Choroid plexus epithelial cell (primary cell): ENCODE measurements at places on chromosomes 3 and 15.

GRCh38 chr3:16866571-16866970, 18.2 kb upstream of the PLCL2 start:
- DNase-seq: peak; percentile 54

DNA sequence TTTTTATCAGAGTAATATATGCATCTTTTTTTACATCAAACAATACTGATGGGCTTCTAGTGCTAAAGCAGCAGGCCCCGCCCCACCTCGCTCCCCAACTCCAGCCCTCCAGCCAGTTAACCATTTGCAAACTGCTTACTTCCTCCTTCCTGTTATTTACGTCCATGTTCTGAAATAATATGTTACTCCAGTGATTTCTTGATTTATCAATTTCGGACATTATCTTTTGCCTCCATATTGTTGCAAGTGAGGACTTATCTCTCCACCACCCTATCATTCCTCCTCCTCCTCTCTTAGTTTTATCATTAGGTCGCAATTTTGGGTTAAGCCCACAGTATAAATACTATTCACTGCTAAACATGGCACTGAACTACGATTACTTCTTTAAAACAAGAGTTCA, 39.5 kb downstream of the ZNF710 start:
- no peak for DNase-seq

GRCh38 chr3:197960694-197961581, 921 bp downstream of the LMLN start:
- peak; percentile 33 for DNase-seq

DNA sequence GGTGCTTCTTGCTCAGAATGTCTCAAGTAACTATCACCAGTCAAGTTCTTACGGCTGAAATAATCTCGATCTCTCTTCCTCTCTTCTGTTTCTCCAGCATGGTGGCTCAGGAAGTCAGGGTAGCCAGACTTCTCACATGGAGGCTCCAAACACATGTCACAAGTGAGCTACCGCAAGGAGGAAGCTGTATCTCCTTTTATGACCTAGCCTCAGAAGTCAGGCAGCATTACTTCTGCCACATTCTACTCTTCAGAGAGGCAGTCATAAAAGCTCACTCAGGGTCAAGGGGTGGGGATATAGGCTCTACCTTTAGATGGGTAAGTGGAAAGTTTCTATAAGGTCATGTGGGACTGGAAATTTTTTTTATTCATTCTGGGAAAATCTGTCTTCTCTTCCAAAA, 86.6 kb upstream of the NEO1 start:
- no peak for DNase-seq

GRCh38 chr15:101504866-101505609, 15.5 kb upstream of the PCSK6 start:
- no peak for DNase-seq

GRCh38 chr15:95459273-95459672, 871.2 kb upstream of the NR2F2 start:
- DNase-seq: peak; percentile 39

DNA sequence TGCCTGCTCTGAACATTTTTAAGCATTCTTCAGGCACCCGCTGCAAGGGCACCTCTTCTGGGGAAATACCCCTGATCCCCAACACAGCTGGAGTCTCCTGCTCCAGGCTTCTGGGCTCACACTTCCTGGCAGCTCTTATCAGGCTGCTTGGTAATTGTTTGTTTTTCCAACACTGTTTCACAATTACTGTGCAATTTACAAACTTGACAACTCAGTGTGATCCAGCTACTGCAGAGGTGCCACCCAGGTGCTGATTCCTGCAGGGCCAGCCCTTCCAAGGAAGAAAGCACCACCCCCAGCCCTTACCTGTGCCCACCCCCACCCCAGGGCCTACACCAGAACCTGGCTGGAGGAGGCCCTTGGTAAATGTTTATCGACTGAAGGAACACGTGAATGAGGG, 66.5 kb downstream of the MAGEF1 start:
- peak; percentile 21 for DNase-seq

GRCh38 chr15:77144026-77144425, 73.1 kb upstream of the TSPAN3 start:
- peak; percentile 78 for DNase-seq

- no peak for DNase-seq
These were observed 586.5 kb upstream of the TBL1XR1 start for GRCh38 chr3:177783767-177784166.

- DNase-seq: peak; percentile 20
These were observed 8.9 kb upstream of the ARHGEF26 start for GRCh38 chr3:154112146-154112852.

GRCh38 chr3:185724761-185725160, 100.1 kb downstream of the IGF2BP2 start:
- peak; percentile 83 for DNase-seq

- DNase-seq: no peak
These were observed 64.5 kb downstream of the ALCAM start for GRCh38 chr3:105431200-105431599.

- no peak for DNase-seq
These were observed 6.2 kb downstream of the TNIK start for GRCh38 chr3:171454041-171454440.

DNA sequence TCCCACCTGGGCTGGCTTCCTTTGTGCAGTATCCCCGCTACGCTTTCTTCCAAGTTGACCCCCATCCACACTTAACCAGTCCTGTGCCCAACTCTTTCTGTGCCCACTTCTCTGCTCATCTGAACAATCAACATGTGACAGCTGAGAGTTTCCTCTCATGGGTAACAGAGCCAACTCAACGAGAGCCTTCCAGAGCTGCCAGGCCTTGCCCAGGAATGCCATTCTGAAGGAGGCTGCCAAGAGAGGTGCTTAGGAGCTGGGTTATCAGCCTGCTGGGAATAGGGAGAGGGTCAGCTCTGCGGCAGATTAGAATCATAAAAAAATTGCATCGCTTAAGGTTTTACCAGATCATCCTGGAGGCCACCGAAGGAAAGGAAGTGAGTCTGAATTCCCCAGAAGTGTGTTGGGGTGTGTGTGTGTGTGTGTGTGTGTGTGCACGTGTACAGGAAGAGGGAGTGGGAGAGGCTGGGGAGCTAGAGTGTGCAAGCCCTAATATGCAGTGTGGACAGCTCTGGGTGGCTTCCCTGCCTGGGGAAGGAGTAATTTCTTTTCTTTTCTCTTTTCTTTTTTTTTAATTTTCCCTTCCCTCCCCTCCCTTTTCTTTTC, 66.7 kb downstream of the ITGA11 start:
- DNase-seq: no peak

DNA sequence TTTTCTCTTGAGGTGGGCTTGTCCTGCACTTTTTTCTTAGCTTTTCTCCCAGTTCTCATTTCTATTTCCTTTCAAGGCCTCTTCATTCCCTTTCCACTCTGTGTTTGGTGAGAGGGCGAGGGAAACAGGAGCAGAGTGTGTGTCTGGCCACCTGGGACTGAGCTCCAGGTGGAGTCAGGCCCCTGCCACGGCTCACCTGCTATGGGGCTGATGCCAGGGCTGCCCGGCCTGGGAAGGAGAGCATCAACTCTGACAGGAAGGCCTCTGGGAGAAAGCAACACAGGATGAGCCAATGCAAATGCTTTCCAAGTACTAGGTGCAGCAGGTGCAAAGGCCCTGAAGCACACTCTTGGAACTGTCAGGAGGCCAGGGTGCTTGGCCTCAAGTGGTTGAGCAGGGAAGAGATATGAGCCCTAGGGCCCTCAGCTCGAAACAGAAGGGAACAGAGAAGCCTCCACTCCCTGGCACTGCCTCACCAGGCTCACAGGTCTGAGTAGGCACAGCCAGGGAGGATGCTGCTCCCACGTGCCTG, 27.3 kb upstream of the DUSP7 start:
- DNase-seq: no peak

GRCh38 chr3:189053322-189053721, 118.4 kb upstream of the TPRG1 start:
- DNase-seq: no peak

- DNase-seq: peak; percentile 46
These were observed 44.3 kb upstream of the CPNE4 start for GRCh38 chr3:132079147-132079546.

GRCh38 chr3:12436514-12437220, 47.6 kb upstream of the TSEN2 start:
- peak; percentile 44 for DNase-seq

DNA sequence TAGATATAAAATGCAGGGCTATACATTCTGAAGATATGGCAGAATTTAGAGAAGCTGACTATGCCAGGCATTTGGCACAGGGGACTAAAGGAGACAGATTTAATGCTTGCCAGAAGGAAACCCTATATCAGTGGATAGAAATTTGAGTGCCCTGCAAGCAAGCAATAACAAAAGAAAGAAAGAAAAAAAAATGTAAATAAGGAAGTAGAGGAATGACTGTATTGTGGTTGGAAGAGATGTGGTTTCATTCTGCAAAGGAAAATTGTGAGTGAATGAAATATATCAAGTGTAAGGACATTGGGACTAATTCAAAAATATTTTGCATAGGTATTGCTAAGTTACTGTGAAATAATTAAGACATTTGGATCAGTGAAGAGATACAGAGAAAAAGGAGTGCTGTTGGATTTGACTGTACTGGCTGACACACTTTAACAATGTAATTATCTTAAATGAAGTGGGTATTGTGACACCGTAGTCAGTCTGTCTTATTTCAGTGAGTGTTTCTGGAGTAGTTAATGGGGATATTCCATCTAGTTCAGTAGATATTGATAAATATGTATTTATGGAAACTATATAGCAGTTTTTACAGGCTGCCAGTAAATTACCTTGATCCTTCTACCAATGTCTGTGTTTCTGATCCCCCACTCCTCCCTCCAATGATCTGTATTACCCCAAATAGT, 418.2 kb downstream of the CNTN4 start:
- no peak for DNase-seq

- DNase-seq: peak; percentile 99
These were observed 25.7 kb upstream of the GALNT15 start for GRCh38 chr3:16148783-16149182.

DNA sequence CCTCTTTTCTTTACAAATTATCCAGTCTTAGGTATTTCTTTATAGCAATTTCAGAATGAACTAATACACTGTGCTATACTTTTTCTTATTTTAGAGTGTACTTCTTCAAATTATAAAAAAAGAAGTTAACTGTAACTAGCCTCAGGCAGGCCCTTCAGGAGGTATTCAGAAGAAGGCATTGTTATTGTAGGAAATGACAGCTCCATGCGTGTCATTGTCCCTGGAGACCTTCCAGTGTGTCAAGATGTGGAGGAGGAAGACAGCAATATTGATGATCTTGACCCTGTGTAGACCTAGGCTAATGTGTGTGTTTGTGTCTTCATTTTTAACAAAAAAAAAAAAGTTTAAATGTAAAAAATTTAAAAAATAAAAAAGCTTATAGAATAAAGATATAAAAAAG, 55.5 kb downstream of the IL12A start:
- no peak for DNase-seq

DNA sequence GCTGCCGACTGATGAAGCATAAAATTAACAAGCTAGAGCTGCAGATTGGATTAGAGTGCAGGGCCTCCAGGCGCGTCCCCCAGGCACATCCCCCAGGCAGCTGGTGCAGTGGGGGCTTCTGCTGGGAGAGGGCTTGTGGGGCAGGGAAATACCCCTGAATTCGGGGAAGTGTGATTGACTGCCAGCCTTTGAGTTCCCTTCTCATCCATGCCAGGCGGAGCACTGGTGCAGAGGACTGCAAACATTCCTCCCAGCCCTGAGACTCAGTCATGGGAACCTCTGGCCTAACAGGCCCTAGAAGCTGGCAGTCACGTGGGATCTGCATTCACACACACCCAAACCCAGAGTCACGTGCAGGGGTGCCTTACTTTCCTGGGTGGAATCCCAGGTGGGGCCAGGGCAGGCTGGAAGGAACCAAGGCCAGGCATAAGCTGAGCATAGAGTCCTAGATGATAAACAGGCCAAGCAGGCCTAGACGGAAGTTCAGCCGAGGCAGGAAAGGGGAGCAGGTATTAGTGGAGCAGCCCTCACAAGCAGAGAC, 46.2 kb upstream of the SEC22A start:
- no peak for DNase-seq

DNA sequence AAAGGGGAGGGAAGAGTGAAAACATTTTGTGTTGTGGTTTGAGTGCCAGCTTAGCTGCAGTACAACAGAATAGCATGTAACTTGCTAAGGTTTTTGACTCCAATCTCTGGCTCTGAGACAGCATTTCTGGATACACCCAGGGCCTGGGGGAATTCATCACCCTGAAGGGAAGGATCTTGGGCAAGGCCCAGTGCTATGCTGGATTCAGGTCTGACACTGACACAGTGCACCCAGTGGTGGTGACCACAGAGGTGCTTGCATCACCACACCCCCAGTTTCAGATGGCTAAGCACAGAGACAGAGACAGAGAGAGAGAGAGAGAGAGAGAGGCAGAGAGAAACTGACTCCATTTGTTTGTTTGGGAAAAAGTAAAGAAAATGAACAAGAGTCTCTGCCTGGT, 74.1 kb upstream of the KBTBD8 start:
- no peak for DNase-seq

DNA sequence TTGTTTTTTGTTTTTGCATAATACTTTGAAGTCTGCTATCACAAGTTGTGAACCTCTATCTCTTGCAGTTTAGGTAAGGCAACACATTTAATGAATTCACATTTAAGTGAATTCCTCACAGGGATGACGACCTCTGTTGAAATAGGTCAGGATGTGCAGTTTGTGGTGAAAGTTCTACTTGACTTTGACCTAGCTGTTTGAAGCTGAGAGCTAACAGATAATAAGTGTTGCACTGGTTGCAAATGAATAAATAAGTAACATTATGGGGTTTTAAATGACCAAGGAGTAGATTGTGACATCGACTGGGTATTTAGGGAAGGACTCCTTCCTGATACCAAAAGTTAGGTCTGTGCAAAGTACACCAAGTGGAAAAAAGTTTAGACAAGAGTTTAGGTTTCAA, 23.9 kb downstream of the NIT2 start:
- peak; percentile 28 for DNase-seq

DNA sequence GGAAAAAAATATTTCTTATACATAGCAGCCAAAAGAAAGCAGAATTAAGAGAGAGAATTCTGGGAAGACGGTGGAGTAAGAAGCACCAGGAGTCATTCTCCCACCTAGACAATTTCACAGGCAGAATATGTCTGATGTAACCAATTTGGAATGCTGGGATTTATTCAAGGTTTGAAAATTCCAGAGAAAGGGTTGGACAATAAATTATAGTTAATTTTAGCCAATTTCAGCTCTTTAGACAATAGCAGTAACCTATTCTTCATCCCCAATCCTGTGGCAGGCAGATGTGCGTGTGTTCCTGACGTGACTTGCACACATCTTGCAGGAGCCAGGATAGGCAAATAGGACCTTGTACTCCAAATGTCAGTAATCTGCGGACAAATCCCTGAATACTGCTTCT, 541.0 kb upstream of the NAALADL2 start:
- peak; percentile 6 for DNase-seq

- DNase-seq: peak; percentile 76
These were observed 118.4 kb downstream of the ATG7 start for GRCh38 chr3:11390411-11391131.

GRCh38 chr3:112633191-112633590, 7.8 kb downstream of the CCDC80 start:
- DNase-seq: no peak

GRCh38 chr15:83650831-83651230, 3.1 kb upstream of the ADAMTSL3 start:
- no peak for DNase-seq
